ENCODE measurements at places on chromosomes 6 and 20.

GRCh38 chr6:154161689-154162088 lies 122.6 kb downstream of the OPRM1 start:
- DNase-seq, result no peak

DNA sequence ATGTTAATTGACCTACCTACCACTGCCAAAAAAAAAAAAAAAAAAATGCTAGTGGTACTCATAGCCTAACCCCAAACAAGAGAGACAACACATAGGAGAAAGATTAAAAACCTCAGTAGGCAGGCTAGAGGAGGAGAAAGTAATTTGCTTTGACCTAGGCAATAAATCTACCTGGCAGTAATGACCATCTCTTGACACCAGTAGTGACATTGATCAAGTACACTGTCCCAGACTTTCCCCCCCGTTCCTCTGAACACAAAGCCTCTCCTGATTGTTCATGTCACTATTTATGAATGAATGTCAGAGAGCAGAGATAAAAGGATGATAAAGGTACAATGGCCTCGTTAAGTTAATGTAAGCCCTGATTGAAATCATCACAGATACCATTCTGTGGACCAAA lies 746.8 kb downstream of the CBLN4 start:
- DNase-seq, result no peak

DNA sequence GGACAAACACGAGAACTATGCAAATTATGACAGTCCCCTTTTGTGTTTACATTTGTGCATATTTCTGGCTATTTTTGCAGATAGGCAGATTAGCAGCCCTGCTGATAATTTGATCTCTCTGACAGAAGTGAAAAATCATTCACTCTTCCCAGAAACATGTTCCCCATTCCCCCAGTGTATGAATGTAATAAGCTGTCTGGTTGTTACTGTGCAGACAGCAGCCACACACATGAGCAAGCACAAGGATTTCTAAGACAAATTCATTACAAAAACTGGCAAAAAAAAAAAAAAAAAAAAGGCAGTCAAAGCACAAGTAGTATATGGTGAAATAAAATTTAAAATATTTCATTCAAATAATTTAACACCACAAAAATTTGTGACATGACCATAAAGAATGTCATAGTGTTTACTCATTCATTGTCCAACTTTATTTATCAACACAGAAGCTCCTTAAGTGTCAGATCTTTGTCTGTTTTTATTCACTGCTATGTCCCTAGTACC lies 95.5 kb upstream of the VGLL2 start:
- no peak for DNase-seq

DNA sequence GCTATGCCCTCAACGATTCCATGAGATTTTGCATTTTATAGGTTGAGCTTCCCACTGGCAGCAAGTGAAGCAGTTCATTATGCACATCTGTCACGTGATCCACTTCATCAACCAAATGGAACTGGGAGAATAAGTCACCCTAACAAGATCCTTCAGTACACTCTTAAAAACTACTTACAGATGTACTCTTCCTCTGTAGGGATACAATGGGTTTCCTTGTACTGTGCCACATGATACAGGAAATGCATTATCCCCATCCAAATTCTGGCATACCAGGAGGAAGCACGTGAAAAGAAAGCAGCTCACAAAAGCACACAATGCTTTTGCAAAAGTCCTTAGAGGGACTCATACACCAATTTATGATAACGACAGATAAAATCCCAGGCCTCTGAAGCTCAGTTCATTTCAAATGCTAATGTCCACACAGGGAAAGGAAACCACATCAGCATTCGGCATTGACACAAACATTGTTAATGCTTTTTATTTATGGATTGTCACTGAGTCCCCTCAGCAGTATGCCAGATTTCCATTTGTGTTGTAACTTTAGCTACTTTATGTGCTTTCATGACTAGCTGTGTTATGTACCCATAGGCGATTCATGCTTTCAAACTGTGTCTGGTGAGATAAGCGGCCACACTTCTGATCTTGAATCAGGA lies 58.1 kb upstream of the REV3L start:
- no peak for DNase-seq

- DNase-seq, result no peak
These were observed 29.3 kb upstream of the IGF2R start for GRCh38 chr6:159939591-159940016.
